Bladder microvascular endothelial cell (primary cell): ENCODE measurements at places on chromosomes 16 and 17. TPM values are rescaled to one million over a fixed set of nuclear protein-coding genes. Genes with fewer than 3 reads are reported as not detected.

The ASB16 gene
- not detected in 2 replicates for total RNA-seq

The CCL1 gene
- not detected in 2 replicates for total RNA-seq

The PPP1R1B gene
- total RNA-seq = not detected in 2 replicates

The FBXO31 gene
- total RNA-seq = 47.6 and 54.6 TPM in 2 replicates

The RRAD gene
- 1.1 and 2.1 TPM in 2 replicates for total RNA-seq

The GINS2 gene
- 7.2 and 8.7 TPM in 2 replicates for total RNA-seq

The AATK gene
- 1.8 and 7.8 TPM in 2 replicates for total RNA-seq

The TNFSF13 gene
- 0.69 and 0.81 TPM in 2 replicates for total RNA-seq

The LYRM9 gene
- 2.6 and 3.7 TPM in 2 replicates for total RNA-seq

The ST6GALNAC1 gene
- not detected in 2 replicates for total RNA-seq

The GRAP gene
- total RNA-seq = 47.9 and 63.0 TPM in 2 replicates

The ITGAD gene
- not detected in 2 replicates for total RNA-seq

The ITGAL gene
- not detected in 2 replicates for total RNA-seq
